ENCODE measurements at places on chromosomes 6 and 20.
A peak's percentile ranks its signal among the peaks of the same experiment; 100 is the strongest.

- no peak overlapping the region for H3K4me3 ChIP-seq
- H3K4me1 ChIP-seq: no peaks in the 10 kb centered on the region
- no peaks in the 10 kb centered on the region for H3K27me3 ChIP-seq
- no peak for DNase-seq
These were observed 40.4 kb upstream of the POLR1H start for GRCh38 chr6:30020626-30021025.

DNA sequence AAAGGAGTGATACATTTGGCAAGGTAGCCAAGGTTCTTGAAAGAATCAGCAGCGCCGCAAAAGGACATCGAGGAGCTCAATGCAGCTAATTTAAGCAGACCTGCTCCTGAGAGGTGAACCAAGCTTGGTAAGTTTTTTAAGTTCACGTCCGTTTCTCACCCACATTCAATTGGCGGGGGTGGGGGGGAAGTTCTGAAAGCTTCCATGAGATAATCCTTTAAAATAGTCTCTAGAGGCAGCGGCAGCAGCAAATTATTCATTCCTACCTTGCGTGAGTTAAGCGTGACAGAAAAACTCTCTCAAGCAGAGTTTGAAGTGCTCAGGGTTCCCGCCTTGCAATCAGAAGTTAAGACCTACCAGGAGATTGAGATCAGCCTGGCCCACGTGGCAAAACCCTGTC lies 97.3 kb upstream of the NHSL1 start:
- DNase-seq: no peak
- H3K27ac ChIP-seq: no peak overlapping the region
- no peak overlapping the region for H3K4me3 ChIP-seq
- H3K36me3 ChIP-seq: no peaks in the 10 kb centered on the region

DNA sequence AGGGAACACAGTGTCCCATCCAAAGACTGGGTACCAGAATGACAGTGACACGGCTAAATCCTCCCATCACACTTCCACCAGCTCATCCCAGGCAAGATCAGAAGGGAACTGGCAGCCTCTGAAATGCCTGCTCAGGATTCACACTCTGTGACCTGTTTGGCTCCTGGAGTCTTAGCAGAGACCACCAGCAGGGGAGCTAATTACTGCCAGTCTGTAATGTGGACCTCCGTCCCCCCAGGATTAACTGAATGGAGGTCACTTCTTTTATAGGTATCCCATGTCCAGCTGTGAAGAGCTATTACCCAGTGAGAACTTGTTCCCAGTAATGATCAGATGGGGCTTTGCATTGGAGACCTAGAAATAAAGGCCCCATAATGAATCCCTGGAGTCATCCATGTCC lies 45.2 kb downstream of the DEFB114 start:
- no peak overlapping the region for H3K4me3 ChIP-seq
- H3K36me3 ChIP-seq: no peaks in the 10 kb centered on the region
- no peaks in the 10 kb centered on the region for H3K27me3 ChIP-seq

GRCh38 chr6:166109608-166110007 lies 58.0 kb downstream of the TBXT start:
- H3K27me3 ChIP-seq: peaks cover 23% of the 10 kb centered on the region
- peaks cover 3% of the 10 kb centered on the region for H3K4me1 ChIP-seq
- H3K36me3 ChIP-seq: no peaks in the 10 kb centered on the region
- no peak overlapping the region for H3K4me3 ChIP-seq
- no peak overlapping the region for H3K27ac ChIP-seq

DNA sequence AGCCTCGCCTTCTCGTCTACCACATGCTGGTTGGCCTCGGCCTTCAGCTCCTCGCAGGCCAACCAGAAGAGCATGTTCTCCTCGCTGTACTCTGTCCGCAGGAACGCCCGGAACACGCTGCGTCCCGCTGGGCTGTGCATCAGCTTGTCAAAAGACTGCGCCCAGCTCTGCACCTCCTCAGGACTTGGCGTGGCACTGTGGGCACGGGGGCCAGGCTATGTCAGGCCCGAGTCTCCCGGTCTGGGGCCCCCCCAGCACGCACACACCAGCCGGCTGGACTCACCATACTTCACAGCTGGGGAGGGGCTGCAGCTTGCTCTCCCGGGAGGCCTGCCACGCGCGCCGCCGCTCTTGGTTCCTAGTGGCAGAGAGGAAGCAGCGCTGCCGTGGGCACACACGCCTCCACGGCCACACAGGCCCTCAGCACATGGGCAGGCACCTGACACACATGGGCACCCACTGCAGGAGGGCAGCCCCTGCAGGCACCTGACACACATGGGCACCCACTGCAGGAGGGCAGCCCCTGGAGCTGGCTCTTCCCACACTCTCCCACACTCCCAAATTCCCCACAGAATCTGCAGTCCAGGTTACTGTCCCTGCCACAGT lies 5.0 kb downstream of the RGS19 start:
- H3K27ac ChIP-seq: no peak overlapping the region
- DNase-seq: no peak
- no peaks in the 10 kb centered on the region for H3K27me3 ChIP-seq
- H3K4me3 ChIP-seq: no peak overlapping the region
- peaks cover 22% of the 10 kb centered on the region for H3K4me1 ChIP-seq

GRCh38 chr6:89413006-89413400 lies 930 bp upstream of the RRAGD start:
- peaks cover 11% of the 10 kb centered on the region for H3K4me1 ChIP-seq
- peak overlapping the region; percentile 98 for H3K4me3 ChIP-seq
- H3K27ac ChIP-seq: peak overlapping the region; percentile 69
- H3K27me3 ChIP-seq: peaks cover 28% of the 10 kb centered on the region
- DNase-seq: no peak

- no peak overlapping the region for H3K4me3 ChIP-seq
- no peak overlapping the region for H3K27ac ChIP-seq
- peaks cover 11% of the 10 kb centered on the region for H3K27me3 ChIP-seq
- no peak for DNase-seq
- no peaks in the 10 kb centered on the region for H3K4me1 ChIP-seq
- no peaks in the 10 kb centered on the region for H3K36me3 ChIP-seq
These were observed 37.1 kb downstream of the OTOR start for GRCh38 chr20:16785226-16785625.

DNA sequence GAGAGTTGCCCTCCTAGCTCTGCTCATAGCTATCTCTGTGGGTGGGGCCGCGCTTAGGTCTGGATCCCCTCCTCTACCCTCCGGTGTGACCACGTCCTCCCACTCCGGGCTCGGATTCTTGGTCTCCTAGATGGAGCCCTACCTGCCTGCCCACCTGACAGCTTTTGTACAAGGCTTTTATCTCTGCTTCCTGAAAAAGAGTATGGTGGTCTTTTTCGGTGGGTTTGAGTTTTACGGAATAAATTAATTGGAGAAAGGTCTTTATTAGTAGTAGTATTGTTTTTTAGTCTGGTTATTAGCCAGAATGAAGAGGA lies 773 bp downstream of the SMAP1 start:
- peak overlapping the region; percentile 95 for H3K27ac ChIP-seq
- no peak for DNase-seq
- peaks cover 52% of the 10 kb centered on the region for H3K4me1 ChIP-seq
- no peaks in the 10 kb centered on the region for H3K36me3 ChIP-seq
- H3K27me3 ChIP-seq: peaks cover 8% of the 10 kb centered on the region

- H3K36me3 ChIP-seq: no peaks in the 10 kb centered on the region
- DNase-seq: no peak
These were observed 3.5 kb upstream of the EFHC1 start for GRCh38 chr6:52416629-52417151.

DNA sequence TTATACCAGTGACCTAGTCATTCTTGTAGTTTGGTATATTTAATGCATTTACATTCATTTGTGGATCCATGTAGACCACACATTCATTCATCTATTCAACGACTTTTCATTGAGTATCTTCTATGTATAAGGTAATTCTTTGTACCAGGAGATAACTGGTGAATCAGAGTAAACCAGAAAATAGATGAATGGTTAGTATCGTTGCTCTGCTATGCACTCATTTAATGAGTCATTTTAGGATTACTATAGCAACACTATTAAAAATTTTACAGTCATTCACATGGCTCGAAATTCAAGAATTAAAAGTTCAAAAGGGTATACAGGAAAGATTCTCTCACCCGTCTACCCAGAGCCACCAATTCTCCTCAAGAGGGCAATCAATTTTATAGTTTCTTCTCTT lies 26.8 kb downstream of the DOK5 start:
- no peaks in the 10 kb centered on the region for H3K4me1 ChIP-seq
- H3K27ac ChIP-seq: no peak overlapping the region
- H3K4me3 ChIP-seq: no peak overlapping the region
- H3K36me3 ChIP-seq: no peaks in the 10 kb centered on the region
- DNase-seq: no peak
- H3K27me3 ChIP-seq: peaks cover 15% of the 10 kb centered on the region

- peaks cover under 1% of the 10 kb centered on the region for H3K4me1 ChIP-seq
- no peak for DNase-seq
- peaks cover 23% of the 10 kb centered on the region for H3K27me3 ChIP-seq
These were observed 8.0 kb downstream of the CST3 start for GRCh38 chr20:23629542-23630391.

DNA sequence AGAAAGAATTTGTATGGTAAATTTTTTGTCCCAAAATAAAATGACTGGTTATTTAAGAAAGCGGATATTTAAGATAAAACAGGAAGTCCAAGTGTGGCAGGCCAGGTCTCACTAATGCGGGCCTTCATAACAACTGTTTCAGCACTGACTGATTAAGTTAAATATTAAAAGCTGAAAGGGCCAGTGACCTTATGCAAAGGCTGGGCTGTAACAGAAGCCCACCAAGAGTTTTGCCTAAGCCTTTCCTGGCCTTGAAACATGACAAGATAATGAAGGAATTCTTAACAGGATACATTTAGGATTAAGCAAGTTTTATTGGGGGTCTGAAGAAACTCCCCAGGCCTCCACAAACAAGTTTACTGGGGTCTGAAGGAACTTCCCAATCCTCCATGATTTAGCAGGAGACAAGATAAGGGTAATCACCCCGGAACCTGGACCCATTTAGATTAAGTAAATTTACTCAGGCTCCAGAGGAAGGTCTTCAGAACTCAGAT lies 36.3 kb downstream of the ZNF133 start:
- H3K36me3 ChIP-seq: no peaks in the 10 kb centered on the region
- no peak overlapping the region for H3K27ac ChIP-seq
- H3K4me3 ChIP-seq: no peak overlapping the region
- DNase-seq: no peak
- no peaks in the 10 kb centered on the region for H3K27me3 ChIP-seq

- no peak overlapping the region for H3K27ac ChIP-seq
- DNase-seq: no peak
- H3K4me1 ChIP-seq: no peaks in the 10 kb centered on the region
- H3K36me3 ChIP-seq: no peaks in the 10 kb centered on the region
- no peak overlapping the region for H3K4me3 ChIP-seq
- peaks cover 29% of the 10 kb centered on the region for H3K27me3 ChIP-seq
These were observed 216.5 kb downstream of the SYNE1 start for GRCh38 chr6:152420696-152421095.

- peaks cover 2% of the 10 kb centered on the region for H3K36me3 ChIP-seq
- H3K4me3 ChIP-seq: peak overlapping the region; percentile 98
- peaks cover 15% of the 10 kb centered on the region for H3K27me3 ChIP-seq
- peak overlapping the region; percentile 96 for H3K27ac ChIP-seq
- DNase-seq: no peak
These were observed 1.5 kb downstream of the TP53INP2 start for GRCh38 chr20:34705397-34706301.

GRCh38 chr6:13922750-13923149 lies 2.0 kb upstream of the RNF182 start:
- H3K4me3 ChIP-seq: no peak overlapping the region
- H3K27ac ChIP-seq: no peak overlapping the region
- no peak for DNase-seq
- peaks cover 46% of the 10 kb centered on the region for H3K27me3 ChIP-seq
- H3K36me3 ChIP-seq: peaks cover 4% of the 10 kb centered on the region

- H3K36me3 ChIP-seq: peaks cover 2% of the 10 kb centered on the region
- no peaks in the 10 kb centered on the region for H3K4me1 ChIP-seq
- no peak overlapping the region for H3K27ac ChIP-seq
- H3K4me3 ChIP-seq: no peak overlapping the region
- H3K27me3 ChIP-seq: no peaks in the 10 kb centered on the region
These were observed 328.4 kb upstream of the SOX4 start for GRCh38 chr6:21265034-21265729.

DNA sequence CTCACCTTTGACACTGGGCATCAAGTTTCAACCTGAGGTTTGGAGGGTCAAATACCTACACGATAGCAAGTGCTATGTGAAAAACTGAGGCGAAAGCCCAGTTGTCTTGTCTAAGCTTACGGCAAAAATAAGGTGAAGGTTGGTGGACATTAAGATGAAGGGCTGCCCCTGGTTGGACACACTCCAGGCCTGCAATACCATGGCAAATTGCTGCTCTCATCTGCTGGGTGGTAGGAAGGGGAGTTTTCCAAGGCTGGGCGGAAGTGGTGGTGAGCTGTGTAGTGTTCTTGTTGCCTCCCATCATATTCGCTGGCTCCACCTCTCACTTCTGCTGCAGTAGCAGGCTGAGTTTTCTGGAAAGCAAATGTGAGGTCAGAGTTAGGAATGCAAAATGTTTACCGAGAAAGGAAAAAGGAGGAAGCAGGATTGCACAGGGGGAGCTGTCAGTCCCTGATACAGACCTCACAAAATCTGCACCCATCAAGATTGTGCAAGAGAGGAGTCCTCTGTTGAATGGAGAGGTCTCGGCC lies 33.7 kb downstream of the SCP2D1 start:
- no peak overlapping the region for H3K4me3 ChIP-seq
- H3K36me3 ChIP-seq: no peaks in the 10 kb centered on the region
- peaks cover 31% of the 10 kb centered on the region for H3K27me3 ChIP-seq

DNA sequence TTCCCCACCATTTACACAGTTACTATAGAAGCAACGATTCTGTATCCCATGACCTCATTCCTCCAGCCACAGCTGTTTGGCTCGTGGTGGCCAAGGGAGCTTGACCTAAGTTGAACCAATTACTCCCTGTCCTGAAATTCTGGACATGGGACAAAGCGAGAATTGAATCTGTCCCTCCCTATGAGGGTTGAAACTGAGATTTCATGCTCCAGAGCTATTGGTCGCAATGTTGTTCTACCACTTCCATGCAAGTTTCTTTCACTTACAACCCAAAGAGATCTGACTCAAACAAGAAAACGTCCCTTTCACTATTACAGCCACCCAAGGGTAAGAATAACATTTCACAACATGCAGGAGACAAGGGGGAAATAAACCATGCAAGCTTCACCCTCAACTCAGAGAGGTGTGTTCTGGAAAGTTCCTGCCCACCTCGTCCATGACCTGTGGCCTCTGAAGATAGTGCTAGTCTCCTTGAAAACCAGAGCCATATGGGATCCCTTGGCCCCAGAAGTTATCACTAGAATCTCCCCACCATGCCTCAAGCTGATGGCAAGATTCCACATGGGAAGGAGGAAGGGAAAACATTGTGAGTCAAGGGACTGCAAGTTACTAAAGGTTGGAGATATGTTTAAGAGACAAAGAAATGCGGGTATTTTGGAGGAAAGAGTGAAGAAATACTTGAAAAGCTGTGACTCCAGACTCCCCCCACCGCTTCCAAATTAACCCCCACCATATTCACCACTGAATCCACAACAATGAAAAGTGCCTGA lies 74.5 kb upstream of the SRSF6 start:
- H3K27me3 ChIP-seq: peaks cover 47% of the 10 kb centered on the region
- peaks cover 2% of the 10 kb centered on the region for H3K4me1 ChIP-seq
- no peaks in the 10 kb centered on the region for H3K36me3 ChIP-seq
- H3K4me3 ChIP-seq: no peak overlapping the region

GRCh38 chr6:25360621-25361020 lies 81.4 kb downstream of the CARMIL1 start:
- no peak for DNase-seq
- H3K36me3 ChIP-seq: no peaks in the 10 kb centered on the region
- no peak overlapping the region for H3K4me3 ChIP-seq
- no peaks in the 10 kb centered on the region for H3K27me3 ChIP-seq
- peaks cover 6% of the 10 kb centered on the region for H3K4me1 ChIP-seq
- H3K27ac ChIP-seq: no peak overlapping the region

GRCh38 chr6:78947962-78948361 lies 80.6 kb downstream of the IRAK1BP1 start:
- no peaks in the 10 kb centered on the region for H3K27me3 ChIP-seq
- H3K36me3 ChIP-seq: peaks cover 20% of the 10 kb centered on the region
- no peak for DNase-seq
- H3K27ac ChIP-seq: no peak overlapping the region
- H3K4me1 ChIP-seq: peaks cover 3% of the 10 kb centered on the region
- no peak overlapping the region for H3K4me3 ChIP-seq

Data from T-helper 17 cell (primary cell).